CD4-positive, alpha-beta T cell treated with Interleukin-10 for 1 hour (primary cell): ENCODE measurements at places on chromosomes 1 and 21.

DNA sequence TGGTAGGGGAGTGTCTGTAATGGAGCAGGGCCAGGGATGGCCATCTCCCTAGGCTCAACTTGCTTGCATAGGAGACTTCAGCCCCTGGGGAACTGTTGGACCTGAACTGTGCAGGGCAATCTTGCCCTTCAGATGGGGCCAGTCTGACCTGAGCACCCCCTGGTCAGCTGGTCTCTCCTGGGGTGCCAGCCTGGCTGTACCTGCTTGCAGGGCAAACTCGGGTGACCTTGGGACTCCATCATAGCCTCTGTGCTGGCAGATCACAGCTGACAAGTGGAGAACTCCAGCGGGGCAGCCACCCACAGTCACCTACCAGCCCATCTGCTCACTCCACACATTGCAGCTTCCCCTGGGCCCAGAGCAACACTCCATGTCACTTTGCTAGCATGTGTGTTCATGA is 8.1 kb downstream of the SPRR2A start:
- no peak for DNase-seq

DNA sequence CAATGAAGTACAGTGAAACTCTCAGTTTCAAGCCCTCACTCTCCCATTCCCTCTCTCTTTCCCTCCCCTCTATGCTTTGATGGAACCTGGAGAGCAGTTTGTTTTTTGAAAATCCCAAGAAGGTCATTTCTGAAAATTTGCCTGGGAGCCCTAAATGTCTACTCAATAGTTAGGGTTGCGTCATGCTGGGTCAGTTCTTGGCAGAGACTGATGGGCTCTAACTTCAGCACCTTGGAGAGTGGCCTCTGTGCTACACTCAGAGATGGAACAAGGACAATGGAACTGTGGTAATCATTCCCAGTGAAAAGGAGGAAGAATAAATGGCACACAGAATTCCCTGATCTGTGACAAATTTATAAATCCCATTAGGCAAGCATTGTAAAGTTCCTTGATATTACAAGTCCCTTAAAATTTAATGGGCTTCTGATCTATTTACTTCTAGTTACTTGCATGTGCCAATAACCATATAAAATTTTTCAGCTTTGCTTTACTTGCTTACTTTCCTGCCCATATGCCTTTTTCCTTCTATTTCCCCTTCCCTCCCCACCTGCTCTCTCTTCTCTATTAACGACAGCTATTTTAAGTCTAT is 182.9 kb upstream of the KCND3 start:
- DNase-seq = no peak

DNA sequence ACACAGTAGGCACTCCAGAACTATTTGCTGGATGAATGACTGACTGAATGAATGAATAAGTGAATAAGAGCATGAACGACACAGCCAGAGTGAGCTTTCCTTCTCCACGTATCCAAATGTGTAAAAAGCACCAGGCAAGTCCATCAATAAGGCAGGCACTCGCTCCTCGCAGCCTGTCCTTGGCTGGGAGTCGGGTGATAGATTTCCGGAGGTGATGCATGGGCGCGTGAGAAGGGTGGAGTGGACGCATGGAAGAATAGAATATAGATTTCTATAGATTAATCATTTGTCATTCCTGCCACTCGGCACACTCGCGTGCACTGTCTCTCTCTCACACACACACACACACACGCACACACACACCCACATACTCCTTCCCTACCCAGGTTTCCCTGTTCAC is 164.3 kb upstream of the ZC3H12A start:
- no peak for DNase-seq

DNA sequence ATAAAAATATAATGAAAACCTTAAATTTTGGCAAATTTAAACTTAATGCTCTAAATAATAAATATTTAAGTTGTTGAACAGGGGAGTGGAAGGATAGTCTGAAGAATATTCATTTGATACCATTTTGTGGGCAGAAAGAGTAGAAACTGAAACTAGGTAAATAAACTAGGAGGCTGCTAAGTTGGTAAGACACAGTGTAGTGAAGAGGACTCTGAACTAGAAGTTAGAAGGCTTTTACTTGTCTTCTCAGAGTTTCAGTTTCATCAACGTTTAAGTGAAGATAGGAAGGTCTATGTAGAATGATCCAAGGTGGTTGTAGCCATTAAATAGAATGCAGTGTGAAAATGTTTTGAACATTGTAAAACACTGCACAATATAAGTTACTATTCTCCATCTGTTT is 516.9 kb downstream of the AMY1C start:
- no peak for DNase-seq

GRCh38 chr1:9561429-9561828 is 22.2 kb downstream of the SLC25A33 start:
- DNase-seq = peak; percentile 23

DNA sequence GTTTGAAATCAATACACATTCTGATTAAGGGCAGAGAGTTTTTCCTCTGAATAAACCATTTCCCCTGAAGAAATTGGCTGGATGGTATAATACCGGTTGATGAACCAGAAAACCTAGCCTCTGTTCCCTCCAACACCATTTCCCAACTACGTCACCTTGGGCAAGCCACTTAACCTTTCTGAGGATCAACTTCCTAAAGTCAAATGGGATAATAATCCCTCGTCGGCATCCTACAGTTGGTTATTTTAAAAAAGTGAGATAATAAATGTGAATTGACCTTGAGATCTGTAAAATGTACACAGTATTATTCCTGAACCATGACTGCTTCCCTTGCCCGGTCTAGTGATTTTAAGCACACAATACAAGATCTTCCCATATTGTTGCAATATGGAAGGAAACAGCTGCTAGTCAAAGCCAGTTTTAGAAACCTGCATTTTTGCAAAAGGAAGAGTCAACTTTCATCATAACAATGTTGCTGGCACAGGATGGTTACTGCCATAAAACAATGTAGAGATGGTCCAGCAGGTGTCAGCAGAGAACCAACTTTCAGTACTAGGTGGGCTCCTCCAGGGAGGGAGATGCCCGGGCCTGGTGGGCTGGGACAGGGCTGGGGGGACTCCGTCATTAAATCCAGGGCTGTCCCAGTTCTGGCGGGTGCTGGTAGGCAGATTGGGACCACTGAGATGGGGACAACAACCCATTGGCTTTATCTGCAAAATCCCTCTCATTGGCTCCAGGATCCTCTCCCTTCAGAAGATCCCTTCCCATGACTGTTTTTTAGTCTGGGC is 5.2 kb upstream of the HLX start:
- no peak for DNase-seq

GRCh38 chr1:227325156-227325555 is 6.9 kb upstream of the CDC42BPA start:
- no peak for DNase-seq

GRCh38 chr1:30749691-30750583 is 7.6 kb downstream of the LAPTM5 start:
- DNase-seq = peak; percentile 75

- no peak for DNase-seq
These were observed 36.9 kb downstream of the CDK18 start for GRCh38 chr1:205541161-205541886.

GRCh38 chr1:29789221-29789909 is 553.0 kb downstream of the PTPRU start:
- no peak for DNase-seq

DNA sequence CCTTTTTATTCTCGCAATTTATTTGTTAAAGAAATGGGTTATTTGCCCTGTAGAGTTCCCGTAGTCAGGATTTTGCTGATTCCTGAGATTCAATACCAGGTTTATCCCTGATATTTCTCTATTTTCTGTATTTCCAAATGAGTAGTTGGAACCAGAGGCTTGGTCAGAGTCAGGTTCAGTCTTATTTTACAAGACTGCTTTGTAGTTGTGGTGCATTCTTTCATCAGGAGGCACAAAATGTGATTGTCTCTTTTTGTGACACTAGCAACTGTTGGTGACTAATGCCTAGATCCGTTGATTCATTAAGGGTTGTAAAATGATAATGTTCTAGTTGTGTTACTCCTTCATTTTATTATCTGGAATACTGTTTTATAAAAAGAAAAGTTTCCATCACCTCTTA is 95.5 kb upstream of the TPTE start:
- no peak for DNase-seq

- DNase-seq = no peak
These were observed 365.1 kb upstream of the VAMP3 start for GRCh38 chr1:7405844-7406500.

DNA sequence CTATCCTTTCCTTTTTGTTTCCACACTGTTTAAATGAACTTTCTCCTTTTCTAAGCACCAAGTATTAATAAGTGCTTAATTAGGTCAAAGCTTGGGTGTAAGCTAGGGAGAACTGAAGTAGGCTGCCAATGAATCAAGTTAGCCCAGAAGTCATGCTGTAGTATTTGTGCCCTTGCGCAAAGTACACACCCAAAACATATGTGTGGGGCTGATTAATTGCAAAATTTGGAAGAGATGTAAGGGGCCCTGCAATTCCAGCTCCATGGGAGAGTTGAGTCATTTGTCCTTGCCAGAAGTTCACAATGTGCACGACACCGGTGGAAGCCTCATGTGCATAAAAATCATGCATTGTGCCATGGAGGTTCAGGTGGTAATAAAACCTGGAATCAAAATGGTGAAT is 18.6 kb upstream of the NTNG1 start:
- no peak for DNase-seq

GRCh38 chr21:36545776-36546511 is 66.0 kb upstream of the CLDN14 start:
- DNase-seq = no peak

DNA sequence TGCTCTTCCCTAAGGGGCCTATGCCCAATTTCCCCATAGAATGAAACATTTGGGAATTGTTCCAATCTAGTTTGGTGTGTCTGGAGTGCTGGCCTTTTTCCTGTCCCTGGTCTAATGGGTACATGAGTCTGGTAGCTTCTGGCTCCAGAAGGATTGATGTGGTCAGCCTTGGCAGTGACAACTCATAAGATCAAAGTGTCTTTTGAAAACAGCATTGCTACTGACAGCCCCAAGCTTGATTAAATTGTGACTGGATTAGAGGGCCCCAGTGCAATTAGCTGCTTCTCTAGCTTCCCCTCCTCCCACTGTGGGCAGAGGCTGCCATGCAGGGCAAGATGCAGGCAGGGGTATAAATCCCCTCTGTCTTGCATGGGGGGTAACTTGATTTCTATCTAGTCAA is 130.9 kb downstream of the UCK2 start:
- DNase-seq = no peak

GRCh38 chr1:114353262-114353661 is 157.7 kb downstream of the TRIM33 start:
- DNase-seq = no peak

DNA sequence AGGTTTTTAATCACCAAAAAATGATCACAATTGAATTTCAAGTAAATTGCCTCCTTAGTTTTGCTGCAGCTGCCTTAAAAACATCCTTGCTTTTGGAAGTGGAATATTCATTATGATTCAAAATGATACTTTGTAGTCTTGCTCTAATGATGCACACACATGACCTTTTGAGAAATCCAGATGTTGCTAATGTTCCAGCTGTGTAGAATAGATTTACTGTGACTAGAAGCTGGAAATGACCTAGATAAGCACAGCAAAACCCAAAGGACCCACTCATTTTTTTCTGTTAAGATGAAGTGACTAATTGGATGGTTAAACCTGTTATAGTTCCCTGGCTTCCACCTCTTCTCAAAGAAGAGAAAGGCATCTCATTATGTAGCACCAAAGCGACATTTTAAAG is 64.6 kb upstream of the RALGPS2 start:
- no peak for DNase-seq

DNA sequence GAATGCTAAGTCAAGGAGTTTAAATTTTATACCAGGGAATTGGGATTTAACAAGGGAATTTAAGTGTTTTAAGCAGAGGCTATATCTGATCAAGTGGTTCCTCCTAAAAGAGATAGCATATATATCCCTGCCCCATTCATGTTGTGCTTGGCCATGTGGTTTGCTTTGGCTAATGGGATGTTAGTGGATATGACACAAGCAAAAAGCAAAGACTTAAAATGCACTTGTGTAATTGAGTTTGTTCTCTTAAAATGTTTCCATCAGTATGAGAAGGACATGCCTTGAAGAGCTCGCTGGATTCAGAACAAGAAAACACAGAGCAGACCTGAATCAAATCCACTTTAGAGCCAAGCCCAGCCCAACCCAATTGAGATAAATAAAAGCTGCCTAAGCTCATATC is 22.4 kb downstream of the C1orf87 start:
- DNase-seq = no peak

- no peak for DNase-seq
These were observed 8.1 kb downstream of the NIBAN1 start for GRCh38 chr1:184965944-184966860.
